Neural progenitor cell (in vitro differentiated cells): ENCODE measurements at places on chromosomes 3 and 15.

GRCh38 chr15:91021516-91022074 lies 799 bp downstream of the VPS33B start:
- no peak for DNase-seq

DNA sequence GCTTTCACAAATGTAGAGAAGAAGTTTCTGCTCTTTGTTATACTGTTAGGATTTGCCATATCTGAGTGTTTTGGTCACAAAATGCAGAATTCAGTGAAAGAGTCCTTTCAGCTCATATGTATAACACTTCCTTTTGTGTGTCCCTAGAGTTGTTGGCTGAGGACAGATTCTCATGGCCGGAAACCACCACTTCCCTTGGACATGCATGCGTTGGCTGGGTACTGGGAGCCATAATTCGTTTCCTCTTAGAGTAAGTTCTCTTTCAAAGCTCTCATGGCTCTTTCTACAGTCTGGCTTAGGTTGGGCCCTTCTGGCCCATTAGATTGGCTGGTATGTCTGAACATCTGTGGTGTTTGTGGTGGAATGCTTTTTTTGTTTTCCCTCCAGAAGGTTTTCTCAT lies 298.5 kb downstream of the DIPK2A start:
- no peak for DNase-seq

GRCh38 chr3:171677706-171678105 lies 132.6 kb downstream of the PLD1 start:
- DNase-seq = peak; percentile 6

DNA sequence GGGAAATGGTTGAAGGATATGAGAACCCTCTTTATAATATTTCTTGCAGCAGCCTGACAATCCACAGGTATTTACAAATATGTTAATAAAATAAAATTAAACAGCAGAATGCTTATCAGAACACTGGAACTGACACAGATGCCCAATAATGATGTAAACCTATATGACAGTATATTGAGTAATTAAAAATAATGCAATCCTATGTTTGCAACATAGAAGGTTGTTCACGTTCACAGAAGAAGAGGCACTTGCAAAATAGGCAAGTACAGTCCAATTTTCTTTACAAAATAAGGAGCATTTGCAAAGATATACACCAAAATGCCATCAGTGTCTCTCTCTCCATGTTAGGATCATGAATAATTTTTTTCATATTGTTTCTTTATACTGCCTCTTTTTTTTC lies 397.0 kb upstream of the WNT5A start:
- DNase-seq = no peak

DNA sequence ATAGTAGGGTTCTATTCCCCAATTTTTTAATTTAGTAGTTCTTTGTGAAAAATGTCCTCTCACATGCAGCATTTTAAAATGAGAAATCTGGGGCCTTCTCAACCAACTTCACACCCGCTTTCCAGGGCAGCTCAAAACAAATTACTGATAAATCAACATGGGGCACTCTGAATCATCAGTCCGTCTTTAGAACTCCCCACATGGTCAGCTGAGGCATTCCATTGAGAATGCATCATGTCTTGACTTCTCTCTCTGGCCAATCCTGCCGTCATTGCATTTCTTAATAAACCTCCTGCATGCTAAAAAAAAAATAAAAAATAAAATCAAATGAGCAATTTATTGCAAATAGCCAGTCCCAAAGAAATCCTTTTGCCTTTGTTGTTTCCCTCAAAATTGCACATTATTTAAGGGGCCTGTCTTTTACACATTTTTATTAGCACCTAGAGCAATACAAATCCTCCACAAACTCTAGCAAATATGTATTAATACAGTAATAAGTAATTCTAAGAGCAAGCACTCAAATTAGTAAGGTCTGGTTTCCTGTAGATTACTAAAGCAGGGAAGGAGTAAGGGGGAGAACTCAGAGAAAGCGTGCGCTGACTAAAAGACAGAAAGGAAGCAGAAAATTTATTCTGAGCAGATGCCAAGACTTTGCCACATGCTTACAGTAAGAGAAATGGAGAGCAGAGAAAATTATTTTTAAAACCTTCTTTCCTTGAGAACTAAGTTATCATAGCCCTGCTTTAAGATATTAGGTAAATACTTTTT lies 175.7 kb downstream of the TNIK start:
- DNase-seq = no peak

DNA sequence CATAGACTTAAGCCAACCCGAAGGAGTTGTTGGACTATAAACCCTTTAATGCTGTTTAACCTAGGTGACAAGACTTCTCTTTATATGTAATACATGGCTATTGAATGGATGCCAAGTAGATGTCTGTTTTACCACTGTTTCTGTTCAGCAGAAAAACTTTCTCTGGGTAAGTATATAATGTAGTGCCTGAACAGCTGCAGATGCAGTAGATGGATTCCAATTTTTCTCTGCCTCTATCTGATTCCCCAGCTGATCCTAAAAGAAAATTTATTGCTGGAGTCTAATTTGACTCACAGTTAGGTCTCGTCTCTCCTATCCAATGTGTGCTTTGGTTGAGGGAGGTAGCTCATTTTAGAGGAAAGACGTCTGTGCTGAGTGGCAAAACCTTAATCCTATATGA lies 256.5 kb upstream of the CBLB start:
- no peak for DNase-seq

- DNase-seq = no peak
Measured at GRCh38 chr3:28252001-28252431, 10.6 kb downstream of the CMC1 start.

DNA sequence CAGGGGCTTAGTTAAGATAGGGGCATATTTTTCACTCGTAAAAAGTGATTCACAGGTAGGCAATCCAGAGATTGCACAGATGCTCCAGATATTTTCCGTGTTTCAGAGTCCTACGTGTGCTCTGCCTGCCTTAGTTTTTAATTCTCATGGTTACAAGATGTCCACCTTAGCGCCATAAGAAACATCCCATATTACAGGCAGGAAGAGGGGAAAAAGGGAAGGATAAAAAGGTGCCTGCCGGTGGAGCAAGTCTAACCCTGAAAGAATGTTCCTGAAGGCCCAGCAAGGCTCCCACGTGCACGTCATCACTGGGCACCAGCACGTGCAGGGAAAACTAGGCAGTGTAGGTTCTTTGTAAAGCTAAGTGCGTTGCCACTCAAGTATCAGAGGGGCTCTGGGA lies 10.1 kb upstream of the MOBP start:
- no peak for DNase-seq

- no peak for DNase-seq
Measured at GRCh38 chr15:43184407-43185124, 637 bp upstream of the CCNDBP1 start.

- no peak for DNase-seq
Measured at GRCh38 chr15:76286271-76286879, 24.9 kb downstream of the ETFA start.

GRCh38 chr3:158925021-158925420 lies 123.2 kb downstream of the MFSD1 start:
- no peak for DNase-seq

DNA sequence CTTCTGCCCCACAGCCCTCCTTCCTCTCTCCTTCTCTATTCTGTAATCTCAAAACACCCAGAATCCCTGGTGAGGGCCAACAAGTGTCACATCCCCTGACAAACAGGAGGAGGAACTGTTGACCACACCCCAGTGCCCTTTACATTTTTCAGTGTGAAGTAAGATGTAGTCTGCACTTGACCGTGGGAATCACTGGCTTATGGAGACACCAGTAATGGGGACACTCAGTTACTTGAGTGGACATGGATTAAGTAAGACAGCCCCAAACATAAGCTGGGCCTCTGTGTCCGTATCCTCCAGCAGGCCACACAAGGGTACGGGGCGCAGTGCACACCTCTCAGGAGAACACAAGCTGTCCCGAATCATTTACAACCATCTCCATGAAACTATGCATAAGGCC lies 28.4 kb upstream of the LIMD1 start:
- no peak for DNase-seq

- DNase-seq = no peak
Measured at GRCh38 chr3:73559749-73560148, 65.0 kb downstream of the PDZRN3 start.

DNA sequence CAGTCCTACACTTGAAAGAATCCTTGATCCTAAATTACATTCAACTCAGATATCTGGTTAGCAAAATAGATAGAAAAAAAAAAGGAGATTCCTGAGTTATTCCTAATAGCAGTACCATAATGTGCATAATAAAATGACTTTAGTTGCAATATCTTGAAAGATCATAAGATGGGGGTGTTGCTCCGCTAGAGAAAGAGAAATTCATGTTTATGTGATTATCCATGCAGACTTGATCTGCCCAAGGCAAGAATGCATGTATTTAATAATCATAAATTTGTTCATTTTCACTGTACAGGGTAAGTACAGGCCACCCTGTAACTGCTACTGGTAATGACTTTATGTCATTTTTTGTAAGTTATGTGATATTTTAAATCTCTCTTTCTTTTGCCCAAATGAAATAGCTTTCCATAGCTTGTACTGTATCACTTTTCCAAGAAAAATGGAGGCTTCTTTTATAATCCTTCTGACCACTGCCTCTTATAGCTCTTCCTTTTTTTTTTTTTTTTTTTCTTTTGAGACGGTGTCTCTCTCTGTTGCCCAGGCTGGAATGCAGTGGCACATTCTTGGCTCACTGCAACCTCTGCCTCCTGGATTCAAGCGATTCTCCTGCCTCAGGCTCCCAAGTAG lies 84.6 kb downstream of the HCN4 start:
- DNase-seq = no peak

GRCh38 chr3:66712210-66712609 lies 211.4 kb upstream of the LRIG1 start:
- no peak for DNase-seq

GRCh38 chr3:149277331-149277813 lies 55.7 kb upstream of the CP start:
- DNase-seq = no peak

DNA sequence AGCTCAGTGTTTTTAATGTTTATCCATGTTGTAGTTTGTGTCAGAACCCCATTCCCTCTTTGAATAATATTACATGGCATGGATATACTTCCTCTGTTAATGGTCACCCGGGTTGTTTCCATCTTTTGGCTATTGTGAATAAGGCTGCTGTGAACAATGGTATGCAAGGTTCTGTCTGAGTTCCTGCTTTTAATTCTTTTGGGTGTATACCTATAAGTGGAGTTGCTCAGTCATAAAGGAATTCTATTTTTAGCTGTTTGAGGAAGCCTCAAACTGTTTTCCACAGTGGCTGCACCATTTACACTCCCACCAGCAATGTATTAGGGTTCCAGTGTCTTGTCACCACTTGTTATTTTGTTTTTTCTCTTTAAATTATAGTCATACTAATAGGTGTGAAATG lies 99.6 kb downstream of the SLC25A26 start:
- no peak for DNase-seq

GRCh38 chr3:116607205-116607604 lies 102.4 kb upstream of the TUSC7 start:
- peak; percentile 38 for DNase-seq

GRCh38 chr3:133996251-133996661 lies 33.5 kb downstream of the SLCO2A1 start:
- peak; percentile 50 for DNase-seq

DNA sequence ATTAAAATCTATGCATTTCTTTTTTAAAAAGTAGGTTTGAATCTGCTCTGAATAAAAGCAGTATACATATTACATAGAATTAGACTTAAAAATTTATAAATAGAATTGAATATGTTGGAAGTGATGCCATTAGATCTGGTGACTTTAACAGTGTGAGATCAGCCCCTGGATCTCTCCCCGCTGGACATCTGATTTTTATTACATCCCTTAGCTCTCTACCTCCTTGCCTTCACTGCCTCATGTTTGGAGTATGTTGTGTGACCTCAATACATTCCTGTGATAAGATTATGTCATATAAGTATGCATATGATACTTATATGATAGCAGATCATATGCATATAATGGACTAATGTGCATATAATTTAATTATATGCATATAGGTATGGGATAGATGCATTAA lies 643.4 kb upstream of the NR2F2 start:
- no peak for DNase-seq

GRCh38 chr3:114902691-114903101 lies 244.4 kb downstream of the ZBTB20 start:
- peak; percentile 55 for DNase-seq

DNA sequence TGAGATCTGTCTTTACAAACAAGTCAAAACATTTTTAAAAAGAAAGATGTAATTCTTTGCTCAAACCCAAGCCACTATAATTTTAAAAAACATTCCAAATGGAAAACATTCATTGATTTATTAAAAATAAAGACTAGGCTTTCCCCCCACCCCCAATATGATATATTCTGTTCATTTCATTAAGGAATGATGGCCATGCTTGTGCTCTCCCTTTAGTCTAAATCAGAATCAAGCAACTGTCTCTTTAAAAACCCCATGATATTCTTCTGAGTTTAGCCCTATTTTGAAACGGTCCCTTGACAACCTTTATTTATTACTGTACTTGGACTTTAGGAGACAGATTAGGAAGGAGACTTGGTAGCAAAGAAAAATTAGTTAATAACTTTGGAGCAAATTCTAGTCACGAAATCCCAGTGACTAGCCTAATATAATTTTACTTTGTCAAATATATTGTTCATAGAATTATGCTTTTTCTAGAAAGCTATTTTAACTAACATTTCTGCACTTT lies 38.4 kb downstream of the TSC22D2 start:
- DNase-seq = no peak

- DNase-seq = no peak
Measured at GRCh38 chr3:185257334-185257733, 3.5 kb upstream of the EHHADH start.

DNA sequence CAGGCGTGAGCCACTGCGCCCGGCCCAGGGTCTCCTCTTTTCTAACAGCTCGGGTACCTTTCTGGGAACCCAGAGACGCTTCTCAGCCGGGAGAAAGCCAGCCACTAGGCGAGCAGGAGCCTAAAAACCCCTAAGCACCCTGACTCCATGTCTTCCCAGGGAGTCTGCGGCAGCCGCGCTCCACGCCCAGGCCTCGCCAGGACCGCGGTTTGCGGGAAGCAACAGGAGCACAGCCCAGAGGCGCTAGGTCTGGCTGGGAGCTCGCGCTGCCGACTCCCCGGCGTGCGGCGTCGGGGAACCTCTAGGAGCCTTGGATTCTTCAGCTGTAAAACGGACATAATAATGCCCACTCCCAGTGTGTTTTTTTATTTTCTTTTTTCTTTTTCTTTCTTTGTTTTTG lies 1.0 kb upstream of the LAMP3 start:
- no peak for DNase-seq

GRCh38 chr15:40471808-40472150 lies 995 bp downstream of the CHST14 start:
- peak; percentile 52 for DNase-seq

- DNase-seq = no peak
Measured at GRCh38 chr3:32493437-32494414, 8.9 kb downstream of the CMTM6 start.

GRCh38 chr3:189624130-189624529 lies 7.1 kb upstream of the TP63 start:
- DNase-seq = no peak

DNA sequence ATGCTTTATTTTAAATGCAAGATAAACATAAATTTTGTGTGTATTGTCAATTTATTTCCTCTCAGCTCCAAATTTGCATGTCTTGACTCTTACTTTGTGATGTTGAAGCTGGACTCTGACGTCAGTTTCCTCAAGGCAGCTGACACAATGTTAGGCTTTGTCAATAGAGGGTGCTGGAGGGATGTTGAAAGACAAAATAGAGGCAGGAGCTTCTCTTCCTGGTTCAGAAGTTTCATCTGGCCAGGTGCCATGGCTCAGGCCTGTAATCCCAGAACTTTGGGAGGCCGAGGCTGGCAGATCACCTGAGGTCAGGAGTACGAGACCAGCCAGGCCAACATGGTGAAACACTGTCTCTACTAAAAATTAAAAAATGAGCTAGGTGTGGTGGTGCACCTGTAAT lies 408.6 kb downstream of the GBE1 start:
- peak; percentile 38 for DNase-seq

GRCh38 chr3:112984485-112984884 lies 6.3 kb upstream of the GTPBP8 start:
- DNase-seq = no peak
